Stimulated activated CD4-positive, alpha-beta T cell treated with anti-CD3 and anti-CD28 coated beads, TNF-alpha, amount 100 ng/mL, for 1 hour (primary cell): ENCODE measurements at places on chromosomes 3 and 15.
A peak's percentile ranks its signal among the peaks of the same experiment; 100 is the strongest.

- no peak for DNase-seq
Measured at GRCh38 chr15:81157195-81157938, 23.3 kb downstream of the CFAP161 start.

- DNase-seq: no peak
Measured at GRCh38 chr15:101525087-101525669, 35.7 kb upstream of the PCSK6 start.

GRCh38 chr3:111890051-111890580 lies 31.1 kb downstream of the PHLDB2 start:
- DNase-seq: no peak

DNA sequence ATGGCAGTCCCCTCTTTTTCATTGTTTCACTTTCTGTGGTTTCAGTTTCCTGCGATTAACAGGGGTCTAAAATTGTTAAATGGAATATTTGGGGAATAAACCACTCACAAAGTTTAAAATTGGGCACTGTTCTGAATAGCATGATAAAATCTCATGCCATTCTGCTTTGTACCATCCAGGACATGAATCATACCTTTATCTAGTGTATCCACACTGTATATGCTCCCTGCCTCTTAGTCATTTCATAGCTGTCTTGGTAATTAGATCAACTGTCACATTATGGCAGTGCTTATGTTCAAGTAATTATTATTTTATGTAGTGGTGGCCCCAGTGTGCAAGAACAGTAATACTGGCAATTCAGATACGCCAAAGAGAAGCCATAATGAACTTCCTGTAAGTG lies 734.5 kb downstream of the ZPLD1 start:
- no peak for DNase-seq

DNA sequence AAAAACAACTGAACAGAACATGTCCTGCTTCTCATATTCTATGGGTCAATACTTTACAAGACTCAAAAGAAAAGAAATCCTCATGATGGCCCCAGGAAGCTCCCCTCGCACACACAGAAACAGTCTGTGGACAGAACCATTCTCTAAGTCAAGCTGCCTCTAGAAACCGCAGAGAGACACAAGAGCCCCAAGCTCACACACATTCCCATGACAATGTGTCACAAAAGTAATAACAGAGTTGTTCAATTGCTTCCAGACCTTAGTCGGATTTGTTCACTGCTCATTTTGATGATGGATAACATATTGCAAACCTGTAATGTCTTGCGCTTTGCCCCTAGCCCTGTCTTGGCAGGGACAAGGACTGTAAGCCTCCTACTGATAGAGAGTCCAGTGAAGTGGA lies 60.9 kb downstream of the UMPS start:
- DNase-seq: no peak

- no peak for DNase-seq
Measured at GRCh38 chr3:72655131-72655551, 193.1 kb downstream of the SHQ1 start.

DNA sequence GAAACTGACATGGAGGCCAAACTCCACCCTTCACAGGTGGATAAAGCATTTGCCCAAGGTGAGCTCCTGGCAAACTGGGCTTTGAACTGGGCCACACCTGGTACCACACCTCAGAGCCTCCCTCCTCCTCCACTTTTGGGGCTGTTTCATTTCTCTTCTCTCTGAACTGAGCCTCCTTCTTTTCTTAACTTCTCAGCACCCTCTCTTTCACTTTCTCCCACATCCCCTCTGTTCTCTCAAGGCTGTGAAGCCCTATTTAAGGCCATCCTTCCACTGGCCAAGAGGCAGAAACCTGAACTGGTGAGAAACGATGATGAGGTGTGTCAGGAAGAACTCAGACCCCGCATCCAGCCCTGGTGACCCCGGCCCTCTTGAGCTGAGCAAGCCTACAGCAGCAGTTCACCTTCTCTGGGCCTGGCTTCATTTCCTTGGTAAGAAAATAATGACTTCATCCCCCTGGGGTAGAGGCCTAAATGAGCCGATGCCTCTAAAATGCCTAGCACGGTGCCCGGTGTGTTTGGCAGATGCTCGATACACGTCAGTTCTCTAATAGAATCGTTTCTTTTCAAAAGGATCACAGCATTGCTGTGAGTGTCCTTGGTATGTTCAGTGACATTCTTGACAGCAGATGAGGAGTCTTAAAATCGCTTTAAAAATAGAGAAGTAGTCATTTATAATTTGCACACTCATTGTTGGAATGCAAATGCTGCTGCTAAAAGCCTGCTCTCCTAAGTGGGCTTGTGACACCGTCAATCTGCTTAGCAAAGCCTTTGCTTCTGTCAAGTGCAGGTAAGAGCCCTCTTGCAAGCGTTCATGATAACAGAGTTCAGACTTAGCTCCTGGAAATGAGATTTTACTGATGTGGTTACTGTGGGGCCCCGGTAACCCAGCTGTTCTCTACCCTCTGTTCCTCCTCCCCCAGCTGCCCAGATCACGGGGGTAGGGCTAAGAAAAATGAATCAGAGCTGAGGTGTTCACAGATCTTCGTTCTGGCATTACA lies 97.7 kb upstream of the ATP2B2 start:
- DNase-seq: peak; percentile 37

DNA sequence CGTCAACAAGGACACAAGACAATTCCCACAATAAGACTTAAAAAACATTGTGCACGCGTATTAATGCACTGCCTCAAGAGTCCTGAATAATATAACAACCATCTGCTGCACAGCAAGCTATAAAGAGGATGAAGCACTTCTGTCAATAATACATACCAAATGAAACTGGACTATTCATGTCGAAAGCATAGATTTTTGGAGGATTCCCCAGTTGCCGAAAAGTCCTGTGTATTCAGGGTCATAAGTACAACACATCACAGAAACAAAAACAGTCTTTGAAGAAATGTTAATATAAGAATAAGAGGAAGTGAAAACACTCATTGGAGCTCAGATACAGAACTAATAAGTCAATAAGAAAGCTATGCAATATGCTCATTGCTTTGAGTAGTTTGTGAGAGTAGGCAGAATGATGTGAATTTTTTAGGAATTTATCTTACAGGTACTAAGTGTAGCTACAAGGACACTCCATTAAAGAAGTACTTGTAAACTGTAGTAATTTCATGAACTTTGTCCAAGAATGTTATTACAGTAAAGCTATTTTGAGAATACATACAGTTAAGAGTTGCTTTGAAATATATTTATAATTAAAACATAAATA lies 31.6 kb downstream of the CBLB start:
- no peak for DNase-seq

DNA sequence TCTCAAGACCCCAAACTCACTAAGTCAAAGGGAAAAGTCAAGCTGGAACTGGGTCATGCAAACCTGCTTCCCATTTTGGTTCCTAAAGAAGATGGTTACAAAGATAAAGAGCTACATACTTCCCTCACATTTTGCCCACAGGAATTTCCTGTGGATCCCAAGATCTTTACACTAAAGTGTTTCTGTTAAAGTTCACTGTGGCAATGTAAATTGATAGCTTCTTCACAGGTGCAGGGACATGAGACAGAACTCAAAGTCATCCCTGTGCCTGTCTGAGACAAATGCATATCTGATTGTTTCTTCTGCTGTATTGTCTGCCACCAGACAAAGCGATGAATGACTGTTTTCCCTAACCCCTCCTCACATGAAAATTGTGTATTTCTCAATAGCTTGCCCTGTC lies 567.8 kb downstream of the ZIC1 start:
- DNase-seq: no peak

DNA sequence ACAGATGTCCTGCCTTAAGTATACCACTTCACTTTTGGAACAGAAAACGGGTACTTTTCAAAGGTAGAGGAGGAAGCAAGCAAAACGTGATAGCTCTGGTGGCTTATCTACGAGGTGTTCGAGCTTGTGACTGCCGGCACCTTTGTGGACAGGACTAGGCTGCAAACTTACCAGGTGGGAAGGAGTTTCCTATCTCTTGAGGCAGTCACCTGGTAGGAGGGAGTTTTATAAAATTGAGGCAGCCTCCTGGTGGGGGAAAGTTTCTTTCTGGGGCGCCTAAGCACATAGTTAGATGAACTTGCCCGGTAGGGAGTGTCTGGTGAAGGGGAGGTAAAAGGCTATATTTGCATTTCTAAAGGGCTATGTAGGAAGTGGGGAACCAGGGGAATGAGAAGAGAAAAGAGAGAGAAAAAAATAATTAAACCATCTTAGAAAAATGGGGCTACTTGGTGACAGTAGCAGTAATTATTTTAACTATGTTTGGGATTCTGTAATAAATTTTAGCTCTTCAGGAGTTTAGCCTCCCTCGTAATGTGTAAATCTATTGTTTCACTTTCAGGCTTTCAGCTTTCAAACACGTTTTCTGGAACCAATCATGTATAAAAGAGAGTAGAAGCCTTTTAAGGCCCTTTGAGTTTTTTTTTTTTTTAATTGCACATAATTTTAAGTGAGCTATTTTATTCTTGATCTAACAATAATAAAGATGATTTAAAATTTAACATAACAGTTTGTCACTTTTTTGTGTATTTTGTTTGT lies 131.0 kb downstream of the IL5RA start:
- DNase-seq: no peak

GRCh38 chr3:128878556-128879124 lies 780 bp upstream of the ACAD9 start:
- no peak for DNase-seq

DNA sequence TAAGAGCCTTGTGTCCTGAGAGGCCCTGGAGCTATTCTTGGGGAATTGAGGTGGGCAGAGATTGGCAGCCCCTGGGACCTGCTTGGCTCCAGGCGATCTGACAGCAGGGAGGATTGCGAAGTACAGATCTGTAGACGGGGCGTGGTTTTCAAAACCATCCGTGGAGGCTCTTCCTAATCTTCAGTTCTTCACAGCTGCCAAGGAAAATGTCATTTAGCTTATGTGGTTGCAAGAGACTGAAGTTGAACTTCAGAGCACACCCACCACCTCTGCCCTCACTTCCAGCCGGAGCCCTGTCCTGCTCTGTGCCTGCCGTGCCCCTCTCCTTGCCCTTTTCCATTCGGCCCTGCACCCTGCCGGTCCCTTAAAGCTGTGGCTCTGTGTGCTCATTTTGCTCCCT lies 12.9 kb downstream of the NISCH start:
- no peak for DNase-seq

DNA sequence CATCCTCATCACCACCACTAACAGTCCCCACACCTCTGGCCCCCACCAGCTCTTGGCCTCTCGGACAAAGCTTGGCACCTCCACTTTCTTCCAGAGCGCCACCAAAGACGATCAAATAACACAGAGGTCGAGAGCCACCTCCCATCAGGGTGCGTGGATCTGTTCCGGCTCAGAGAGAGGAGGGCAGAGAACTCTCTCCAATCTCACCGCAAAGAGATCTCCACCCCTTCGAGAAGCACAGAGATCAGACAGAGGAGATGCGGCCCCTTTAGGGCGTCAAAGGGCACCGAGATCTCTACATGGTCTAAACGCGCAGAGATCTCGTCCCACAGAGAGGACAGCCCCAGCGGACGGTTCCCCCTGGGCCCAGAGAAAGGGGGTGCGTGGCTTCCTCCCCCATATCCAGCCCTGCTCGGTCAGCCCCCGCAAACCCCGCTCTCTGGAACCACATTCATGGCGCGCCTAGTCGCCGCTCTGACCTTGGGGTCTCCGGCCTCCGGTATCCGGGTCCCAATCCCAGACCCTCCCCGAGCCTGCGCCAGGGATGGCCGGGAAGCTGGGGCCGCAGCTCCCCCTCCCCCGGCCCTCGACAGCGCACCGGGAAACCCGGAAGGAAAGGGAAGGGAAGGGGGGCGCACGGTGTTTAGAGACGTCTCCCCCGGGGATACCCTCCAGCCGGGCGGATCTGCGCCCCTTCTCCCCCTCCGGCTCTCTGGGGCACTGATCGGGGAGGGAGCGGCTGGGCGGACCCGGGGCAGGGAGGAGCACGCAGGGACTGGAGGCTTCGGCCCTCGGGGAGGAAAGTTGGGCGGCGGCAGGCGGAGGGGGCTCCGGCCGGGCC lies 608 bp downstream of the SCN5A start:
- no peak for DNase-seq

DNA sequence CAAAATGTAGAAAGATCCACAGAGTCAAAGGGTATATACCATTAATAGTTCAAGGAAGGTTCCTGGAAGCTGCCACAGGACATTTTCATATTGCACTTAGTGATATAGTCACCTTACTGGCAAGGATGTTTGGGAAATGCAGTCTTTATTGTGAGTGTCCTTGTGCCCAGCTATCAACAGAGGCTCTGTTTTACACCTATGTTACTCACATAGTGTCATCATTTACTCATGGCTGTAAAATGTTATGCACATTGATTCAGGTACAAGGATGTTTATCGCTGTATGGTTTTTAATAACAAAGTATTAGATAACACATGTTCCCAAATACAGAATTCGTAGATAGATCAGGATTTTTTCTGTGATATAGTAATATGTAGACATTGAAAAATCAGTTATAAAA lies 50.9 kb downstream of the ZPLD1 start:
- no peak for DNase-seq

- DNase-seq: peak; percentile 21
Measured at GRCh38 chr3:49602877-49603411, 48.7 kb downstream of the BSN start.

- no peak for DNase-seq
Measured at GRCh38 chr3:20307383-20307782, 121.4 kb upstream of the SGO1 start.

- DNase-seq: no peak
Measured at GRCh38 chr3:101962055-101962454, 112.7 kb downstream of the NFKBIZ start.

DNA sequence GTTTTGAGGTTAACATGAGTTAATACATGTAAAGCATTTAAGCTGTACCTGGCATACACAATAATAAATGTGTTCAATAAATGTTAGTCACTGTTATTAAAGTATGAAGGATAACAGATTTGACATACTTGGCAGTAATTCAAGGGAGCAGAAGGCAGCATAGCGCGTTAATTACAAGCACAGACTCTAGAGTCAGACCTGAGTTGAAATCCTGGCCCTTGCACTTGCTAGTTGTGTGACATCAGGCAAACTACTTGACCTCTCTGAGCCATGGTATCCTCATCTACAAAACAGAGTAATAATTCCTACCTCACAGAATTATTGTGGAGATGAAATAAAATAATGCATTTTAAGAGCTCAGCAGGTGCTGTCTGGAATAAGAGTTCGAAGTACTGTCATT lies 5.4 kb downstream of the IFT122 start:
- no peak for DNase-seq

DNA sequence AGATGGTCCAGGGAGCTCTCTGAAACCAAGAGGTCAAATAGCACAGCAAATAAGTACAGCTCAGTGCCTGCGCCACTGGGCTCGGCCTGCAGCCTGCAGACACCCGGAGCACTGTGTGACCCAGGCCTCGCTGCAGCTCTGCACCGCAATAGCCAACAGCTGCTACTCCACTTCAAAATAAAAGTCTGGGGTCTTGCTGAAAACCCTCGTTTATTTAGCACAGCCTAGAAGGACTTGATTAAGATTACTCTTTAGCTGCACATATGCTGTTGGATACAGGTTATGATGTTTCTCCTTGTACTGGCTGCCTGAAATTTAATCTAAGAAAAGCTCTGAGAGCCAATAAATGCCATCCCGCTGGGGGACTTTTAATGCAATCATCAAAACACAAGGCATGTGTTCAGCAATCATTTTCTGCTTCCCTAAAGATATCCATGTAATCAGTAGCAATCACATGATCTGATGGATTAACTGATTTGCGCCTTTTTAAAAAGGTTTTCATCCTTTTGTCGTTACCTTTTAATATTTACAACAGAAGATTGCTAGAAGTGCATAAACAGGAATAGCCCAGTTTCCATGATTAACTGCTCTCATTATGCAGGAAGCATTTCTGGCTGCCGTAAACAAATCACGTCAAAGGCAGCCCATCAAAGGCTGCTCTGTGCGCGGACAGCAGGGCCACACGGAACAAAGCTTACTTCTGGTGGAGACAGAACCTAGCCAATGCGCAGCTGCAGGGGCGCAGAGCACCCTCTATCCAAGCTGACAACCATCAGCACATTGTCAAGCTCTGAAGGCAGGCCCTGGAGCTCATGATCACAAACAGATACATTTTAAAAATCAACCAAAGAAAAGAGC lies 58.8 kb downstream of the CLASP2 start:
- no peak for DNase-seq
